Right atrium auricular region (tissue), 2 donors: ENCODE measurements at places on chromosomes 5 and 9. TPM values are rescaled to one million over a fixed set of nuclear protein-coding genes. Genes with fewer than 3 reads are reported as not detected.
A peak's percentile ranks its signal among the peaks of the same experiment; 100 is the strongest.

- no peak for DNase-seq
Measured at GRCh38 chr5:44046619-44047364, 342.4 kb downstream of the FGF10 start.

The FAM221B gene
- total RNA-seq = not detected

DNA sequence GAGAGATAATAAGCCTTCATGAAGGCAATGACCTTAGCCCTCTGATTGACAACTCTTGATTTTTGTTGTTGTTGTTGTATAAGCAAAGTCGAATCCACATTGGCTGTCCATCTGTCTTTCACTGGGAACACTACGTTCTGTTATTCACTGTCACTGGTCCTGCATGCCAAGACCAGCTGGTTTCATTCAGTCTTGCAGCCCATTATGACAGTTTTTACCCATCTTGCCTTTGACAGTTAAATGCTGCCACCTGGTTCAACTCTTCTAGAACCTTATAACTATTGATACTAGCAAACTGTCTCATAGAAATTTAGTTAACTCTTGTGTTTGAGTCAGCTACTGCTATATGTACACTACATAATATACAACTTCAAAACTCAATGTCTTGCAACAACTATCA lies 382.3 kb upstream of the CDH10 start:
- no peak for DNase-seq

The IFNA8 gene
- not detected for total RNA-seq

GRCh38 chr9:93464876-93465275 lies 11.5 kb upstream of the FAM120AOS start:
- DNase-seq = no peak

DNA sequence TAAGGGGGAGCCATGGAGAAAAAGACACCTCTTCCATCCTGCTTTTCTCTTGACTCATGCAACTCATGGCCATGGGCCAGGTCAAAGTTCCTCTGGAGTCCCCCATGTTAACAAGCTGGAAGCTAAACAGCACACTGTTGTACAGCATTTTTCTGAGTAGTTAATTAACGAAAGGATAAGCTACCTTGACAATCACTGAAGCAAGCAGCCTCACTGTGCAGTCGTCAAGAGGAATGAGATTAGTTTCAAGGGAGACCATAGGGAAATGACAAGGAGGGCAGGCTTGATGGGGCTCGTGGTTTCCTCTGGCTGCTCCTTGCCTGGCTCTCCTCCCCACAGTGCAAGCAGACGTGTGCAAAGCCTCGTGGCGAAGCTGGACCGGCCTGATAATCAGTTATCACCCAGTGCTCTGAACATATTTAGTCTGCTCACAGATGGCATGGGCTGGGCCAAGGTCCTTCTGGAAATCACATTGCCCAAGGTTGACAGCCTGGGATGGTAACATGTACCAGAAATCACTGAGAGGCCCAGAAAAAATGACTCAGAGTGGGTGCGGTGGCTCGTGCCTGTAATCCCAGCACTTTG lies 209.5 kb downstream of the SLIT3 start:
- DNase-seq = no peak

The APBA1 gene
- 5.6 TPM for total RNA-seq

The CATSPER3 gene
- total RNA-seq = 0.44 TPM

DNA sequence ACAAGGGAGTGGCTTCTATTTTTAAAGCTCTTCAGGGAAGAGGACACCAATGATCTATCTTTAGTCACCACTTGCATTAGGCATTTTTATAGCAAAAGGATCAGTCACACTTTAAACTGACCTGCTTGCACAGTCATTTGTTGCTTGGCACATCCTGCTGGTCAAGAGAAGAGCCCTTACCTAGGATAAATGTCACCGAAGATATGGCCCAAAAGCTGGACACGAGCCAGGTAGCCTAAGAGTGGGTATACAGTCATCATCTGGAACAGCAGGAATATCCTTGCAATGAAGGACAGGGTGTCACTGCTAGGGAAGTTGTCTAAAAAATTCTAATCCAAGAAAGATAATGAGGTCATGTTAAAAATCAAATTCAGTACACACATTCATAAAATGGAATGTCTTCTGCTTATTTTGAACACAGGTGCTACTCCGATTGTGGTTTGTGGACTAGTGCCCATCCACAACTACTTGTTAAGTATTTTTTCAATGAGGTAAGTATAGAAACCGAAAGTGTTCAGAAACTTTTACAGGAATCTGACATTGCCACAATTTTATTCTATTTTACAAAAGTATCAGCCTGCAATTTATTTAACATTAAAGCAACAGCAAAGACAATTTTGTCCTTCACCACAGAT lies 78.4 kb downstream of the SLC38A9 start:
- peak; percentile 69 for DNase-seq

DNA sequence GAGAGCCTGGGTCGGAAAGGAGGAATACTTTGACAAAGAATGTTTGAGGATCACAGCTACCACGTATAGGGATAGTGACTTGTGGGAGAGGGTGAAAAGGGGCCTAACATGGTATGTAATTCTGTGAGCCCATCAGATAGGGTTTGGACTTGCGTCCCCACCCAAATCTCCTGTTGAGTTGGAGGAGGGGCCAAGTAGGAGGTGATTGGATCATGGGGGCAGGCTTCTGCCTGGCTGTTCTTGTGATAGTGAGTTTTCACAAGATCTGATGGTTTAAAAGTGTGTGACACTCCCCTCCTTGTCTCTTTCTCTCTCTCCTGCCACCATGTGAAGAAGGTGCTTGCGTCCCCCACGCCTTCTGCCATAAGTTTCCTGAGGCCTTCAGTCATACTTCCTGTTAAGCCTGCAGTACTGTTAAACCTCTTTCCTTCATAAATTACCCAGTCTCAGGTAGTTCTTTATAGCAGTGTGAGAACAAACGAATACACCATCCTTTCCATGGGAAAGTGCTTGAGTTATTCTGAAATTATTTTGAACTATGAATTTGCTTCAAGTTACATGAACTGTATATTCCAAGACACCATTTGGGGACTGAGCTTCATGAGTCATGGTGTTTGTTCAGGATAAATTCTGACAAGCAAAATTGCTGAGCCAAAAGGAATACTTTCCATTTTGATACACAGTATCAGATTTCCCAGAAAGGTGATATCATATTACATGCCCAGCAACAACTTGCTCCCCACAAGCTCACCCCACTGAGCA lies 68.8 kb upstream of the SSBP2 start:
- DNase-seq = no peak

GRCh38 chr5:177310757-177311391 lies 824 bp downstream of the MXD3 start:
- no peak for DNase-seq

The ANKRD18B gene
- total RNA-seq = 0.11 TPM

The MOB3B gene
- 0.85 TPM for total RNA-seq
